Sigmoid colon (tissue), 7 donors: ENCODE measurements at places on chromosomes 5 and 9. TPM values are rescaled to one million over a fixed set of nuclear protein-coding genes. Genes with fewer than 3 reads are reported as not detected.

DNA sequence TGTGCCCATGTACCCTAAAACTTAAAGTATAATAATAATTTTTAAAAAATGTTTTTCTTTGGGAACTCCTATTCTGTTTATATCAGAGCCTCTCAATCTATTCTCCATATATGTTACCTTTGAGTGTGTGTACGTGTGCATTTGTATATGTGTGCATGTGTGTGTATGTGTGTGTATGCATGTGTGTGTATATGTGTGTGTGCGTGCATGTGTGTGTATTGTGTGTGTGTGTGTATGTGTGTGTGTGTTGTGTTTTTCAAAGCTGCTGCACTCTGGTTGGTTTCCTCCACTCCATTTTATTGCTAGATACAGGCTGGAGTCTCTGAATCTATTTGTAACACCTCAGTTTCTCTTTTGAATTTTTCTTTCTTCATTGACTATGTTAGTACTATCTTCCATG is 20.0 kb downstream of the SURF6 start:
- H3K36me3 ChIP-seq: no peaks in the 10 kb centered on the region
- H3K4me3 ChIP-seq: no peak overlapping the region
- no peaks in the 10 kb centered on the region for H3K27me3 ChIP-seq
- H3K4me1 ChIP-seq: no peaks in the 10 kb centered on the region
- DNase-seq: no peak
- H3K27ac ChIP-seq: no peak overlapping the region

The PGM5 gene
- 628 TPM for total RNA-seq

- no peak for DNase-seq
- H3K36me3 ChIP-seq: no peaks in the 10 kb centered on the region
- H3K4me1 ChIP-seq: no peaks in the 10 kb centered on the region
These were observed 374.1 kb upstream of the ACO1 start for GRCh38 chr9:32010322-32010721.

DNA sequence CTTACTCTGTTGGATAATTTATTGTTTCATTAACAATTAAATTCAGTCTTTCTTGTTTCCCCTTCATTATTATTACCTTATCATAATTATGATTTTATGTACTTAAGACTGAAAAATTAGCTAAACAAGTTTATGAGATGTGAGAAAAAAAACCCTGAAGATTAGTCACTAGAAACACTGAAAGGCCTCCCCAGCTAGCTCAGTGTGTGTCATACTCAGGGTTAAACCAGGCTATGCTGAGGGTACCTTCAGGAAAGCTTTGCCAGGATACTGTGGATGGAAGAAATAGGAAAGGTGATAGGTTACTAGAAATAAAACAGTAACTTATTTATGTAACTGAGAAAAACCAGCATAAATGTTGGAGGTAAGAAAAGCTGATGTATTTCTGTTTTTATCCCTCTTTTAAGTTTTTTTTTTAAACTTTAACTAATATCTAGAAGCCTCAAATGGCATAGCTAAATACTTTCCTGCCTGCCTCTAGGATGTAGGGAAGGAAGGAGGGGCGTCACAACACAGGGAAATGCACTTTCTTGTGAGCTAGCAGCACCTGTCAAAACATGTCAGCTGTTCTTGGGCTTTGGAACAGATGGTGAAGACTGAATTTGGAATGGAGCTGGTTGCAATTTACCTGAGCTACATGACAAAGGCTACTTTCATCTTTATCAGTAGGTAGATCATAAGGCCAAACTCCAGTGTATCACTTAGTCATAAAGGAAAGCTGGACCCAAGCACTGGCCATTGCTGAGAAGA is 24.2 kb downstream of the NMRK1 start:
- H3K36me3 ChIP-seq: no peaks in the 10 kb centered on the region
- peaks cover 11% of the 10 kb centered on the region for H3K4me1 ChIP-seq
- H3K27ac ChIP-seq: no peak overlapping the region
- no peaks in the 10 kb centered on the region for H3K27me3 ChIP-seq

- peak overlapping the region; percentile 95 for H3K27ac ChIP-seq
- H3K4me3 ChIP-seq: peak overlapping the region; percentile 96
- peaks cover 26% of the 10 kb centered on the region for H3K36me3 ChIP-seq
These were observed 642 bp downstream of the RBM22 start for GRCh38 chr5:150700246-150700593.

The CDH9 gene
- total RNA-seq: 0.81 TPM

DNA sequence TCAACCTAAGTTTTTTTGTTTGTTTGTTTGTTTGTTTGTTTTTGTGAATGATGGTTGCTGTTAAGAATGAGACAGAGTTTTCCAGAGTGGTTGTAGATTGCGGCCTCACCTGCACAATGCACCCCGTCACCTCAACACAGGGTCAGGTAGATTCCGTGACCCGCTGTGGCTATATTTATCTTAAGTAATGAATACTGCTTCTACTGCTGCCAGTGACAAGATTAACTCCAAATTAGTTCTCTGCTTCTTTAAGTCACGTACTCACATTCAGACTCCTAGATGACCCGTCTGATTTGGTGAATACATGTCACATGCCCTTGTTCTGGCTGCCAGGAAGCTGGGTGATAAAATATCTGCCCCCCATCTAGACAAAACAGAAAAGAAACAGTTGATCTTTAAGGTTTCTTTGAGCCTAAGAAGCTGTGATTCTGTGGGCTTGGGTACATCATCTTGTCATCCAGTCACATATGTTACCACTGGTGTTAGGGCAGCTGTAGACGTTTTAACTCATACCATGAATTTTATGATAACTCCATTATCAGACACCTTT is 52.9 kb downstream of the CFAP95 start:
- H3K27me3 ChIP-seq: no peaks in the 10 kb centered on the region
- no peak overlapping the region for H3K4me3 ChIP-seq
- DNase-seq: no peak
- H3K27ac ChIP-seq: no peak overlapping the region

DNA sequence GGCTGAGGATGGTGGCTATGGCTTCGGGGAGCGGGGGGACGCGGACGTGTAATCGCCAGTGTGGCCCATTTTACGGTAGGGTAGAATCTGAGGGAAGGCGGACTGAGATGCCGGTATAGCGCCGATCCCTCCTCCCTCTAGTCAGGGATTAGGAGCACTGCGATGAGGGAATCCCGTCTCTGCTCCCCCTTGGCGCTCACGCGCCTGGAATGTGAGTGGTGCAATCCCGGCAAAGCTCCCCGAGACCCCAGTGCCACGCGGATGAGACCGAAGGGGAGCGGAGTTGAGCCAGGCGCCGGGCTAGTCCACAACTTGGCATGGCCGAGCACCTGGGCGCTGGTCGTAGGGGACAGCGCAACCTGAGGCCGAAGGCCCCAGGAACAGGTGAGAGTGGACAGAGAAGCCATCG is 2.2 kb downstream of the NPR3 start:
- H3K27ac ChIP-seq: peak overlapping the region; percentile 81
- peaks cover 10% of the 10 kb centered on the region for H3K27me3 ChIP-seq
- peaks cover 33% of the 10 kb centered on the region for H3K4me1 ChIP-seq
- no peaks in the 10 kb centered on the region for H3K36me3 ChIP-seq
- no peak for DNase-seq
- peak overlapping the region; percentile 56 for H3K4me3 ChIP-seq

- no peaks in the 10 kb centered on the region for H3K27me3 ChIP-seq
- no peaks in the 10 kb centered on the region for H3K4me1 ChIP-seq
- H3K36me3 ChIP-seq: no peaks in the 10 kb centered on the region
- H3K27ac ChIP-seq: no peak overlapping the region
- DNase-seq: peak; percentile 60
These were observed 89.1 kb upstream of the COL5A1 start for GRCh38 chr9:134552349-134552990.

The IRGM gene
- not detected for total RNA-seq

The POU5F2 gene
- 2.5 TPM for total RNA-seq

DNA sequence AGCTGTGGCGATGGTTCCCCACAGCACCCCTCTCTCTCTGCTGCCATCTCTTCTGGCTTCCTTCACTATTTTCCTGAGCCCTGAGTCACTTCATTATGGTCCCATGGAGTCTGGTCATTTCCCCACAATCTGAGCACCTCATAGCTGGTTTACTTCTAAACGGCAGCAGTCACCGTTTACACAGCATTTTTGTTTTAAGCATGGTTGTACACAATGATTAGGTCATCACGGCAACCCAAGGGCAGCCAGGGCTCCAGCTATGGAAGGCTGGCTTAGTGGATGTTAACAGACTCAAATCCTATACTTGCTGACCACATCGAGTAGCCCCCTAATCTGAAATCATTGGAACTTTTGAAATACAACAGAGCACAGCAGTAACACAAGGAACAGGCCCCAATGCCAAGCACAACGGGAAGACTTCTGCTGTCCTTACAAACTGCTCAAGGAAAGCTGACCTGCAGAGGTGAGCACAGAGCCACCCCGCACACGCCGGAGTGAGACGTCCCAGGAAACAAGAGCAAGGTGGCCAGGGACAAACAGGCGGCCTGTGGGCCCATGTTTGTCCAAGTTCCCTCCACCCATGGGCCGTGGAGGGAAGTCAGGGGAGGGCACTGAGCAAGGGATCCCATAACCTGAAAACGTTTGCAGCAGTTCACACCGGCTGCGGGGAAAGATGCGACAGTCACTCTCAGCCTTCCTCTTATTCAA is 22.9 kb downstream of the CAMSAP1 start:
- H3K4me3 ChIP-seq: no peak overlapping the region
- H3K36me3 ChIP-seq: peaks cover 15% of the 10 kb centered on the region
- H3K27ac ChIP-seq: no peak overlapping the region
- no peaks in the 10 kb centered on the region for H3K27me3 ChIP-seq

DNA sequence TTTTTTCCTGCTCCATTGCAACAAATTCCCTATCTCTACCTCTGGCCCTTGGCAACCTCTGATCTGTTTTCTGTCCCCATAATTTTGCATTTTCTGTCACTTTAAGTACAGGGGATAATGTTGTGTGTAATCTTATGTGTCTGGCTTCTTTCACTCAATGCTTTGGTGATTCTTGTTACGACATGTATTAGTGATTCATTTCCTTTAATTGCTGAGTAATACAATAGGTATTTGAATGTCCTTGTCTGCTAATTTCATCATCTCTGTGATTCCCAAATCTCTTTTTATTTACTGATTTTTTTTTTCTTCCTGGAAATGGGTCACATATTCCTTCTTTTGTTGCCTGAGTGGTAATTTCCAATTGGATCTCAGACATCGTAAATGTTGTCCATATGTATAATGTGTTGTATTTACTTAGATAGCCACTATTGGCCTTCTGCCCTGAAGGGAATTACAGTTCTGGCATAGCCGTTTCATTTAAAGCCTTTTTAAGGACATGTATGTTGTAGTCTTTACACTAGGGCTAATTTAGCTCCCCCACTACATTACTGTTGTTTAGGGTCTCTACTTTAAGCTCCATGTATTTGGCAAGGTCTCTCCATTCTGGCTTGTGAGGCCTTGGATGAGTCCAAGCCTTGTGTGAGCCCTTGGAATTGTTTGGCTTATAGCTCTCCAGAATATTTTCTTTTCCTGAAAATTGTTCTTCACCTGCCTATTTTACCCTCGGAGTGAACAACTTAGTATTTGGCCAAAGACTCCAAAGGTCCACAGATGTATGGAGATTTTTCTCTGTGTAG is 683.8 kb downstream of the LRRC70 start:
- no peaks in the 10 kb centered on the region for H3K27me3 ChIP-seq
- H3K4me3 ChIP-seq: no peak overlapping the region
- H3K4me1 ChIP-seq: no peaks in the 10 kb centered on the region
- no peaks in the 10 kb centered on the region for H3K36me3 ChIP-seq
- H3K27ac ChIP-seq: no peak overlapping the region

DNA sequence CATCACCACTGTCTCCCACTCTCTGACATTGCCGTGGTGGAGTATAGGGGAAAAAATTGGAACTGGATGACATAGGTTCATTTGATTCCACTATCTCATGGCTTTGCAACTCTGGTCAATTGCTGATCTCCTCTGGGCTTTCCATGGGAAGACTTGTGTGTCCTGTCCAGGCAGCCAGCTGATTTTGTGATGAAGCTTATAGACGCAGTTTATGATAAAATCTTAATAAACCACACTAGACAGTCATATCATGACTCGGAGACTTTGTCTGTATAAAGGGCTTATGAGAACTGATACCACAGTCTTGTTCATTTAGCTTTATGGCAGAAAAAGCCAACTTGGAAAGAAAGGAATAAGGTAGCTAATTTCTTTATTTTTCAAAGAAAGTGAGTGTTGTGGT is 296.5 kb downstream of the MAST4 start:
- H3K4me1 ChIP-seq: no peaks in the 10 kb centered on the region
- H3K4me3 ChIP-seq: no peak overlapping the region
- no peaks in the 10 kb centered on the region for H3K27me3 ChIP-seq

The IL4 gene
- not detected for total RNA-seq

DNA sequence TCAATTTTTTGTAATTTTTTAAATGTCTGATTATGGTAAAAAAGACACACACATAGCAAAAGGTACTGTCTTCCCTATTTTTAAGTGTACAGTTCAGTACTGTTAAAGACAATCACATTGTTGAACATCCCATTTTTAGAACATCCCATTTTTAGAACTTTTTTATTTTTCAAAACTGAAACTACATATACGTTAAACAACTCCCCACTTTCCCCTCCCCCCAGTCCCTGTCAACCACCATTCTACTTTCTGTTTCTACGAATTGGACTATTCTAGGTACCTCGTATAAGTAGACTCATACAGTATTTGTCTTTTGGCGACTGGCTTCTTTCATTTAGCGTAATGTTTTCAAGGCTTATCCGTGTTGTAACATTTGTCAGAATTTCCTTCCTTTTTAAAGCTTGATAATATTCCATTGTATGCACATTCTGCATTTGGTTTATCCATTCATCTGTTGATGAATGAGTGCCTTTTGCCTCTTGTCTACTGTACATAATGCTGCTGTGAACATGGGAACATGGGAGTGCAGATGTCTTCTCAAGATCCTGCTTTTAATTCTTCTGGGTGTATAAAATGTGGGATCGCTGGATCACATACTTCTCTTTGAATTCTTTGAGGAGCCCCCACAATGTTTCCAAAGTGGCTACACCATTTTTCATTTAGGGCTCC is 154.0 kb downstream of the PIK3R1 start:
- no peak overlapping the region for H3K4me3 ChIP-seq
- H3K4me1 ChIP-seq: peaks cover 2% of the 10 kb centered on the region
- no peak for DNase-seq

GRCh38 chr9:97992219-97992618 is 9.1 kb downstream of the ANP32B start:
- H3K4me3 ChIP-seq: no peak overlapping the region
- no peaks in the 10 kb centered on the region for H3K27me3 ChIP-seq
- no peak overlapping the region for H3K27ac ChIP-seq
- no peaks in the 10 kb centered on the region for H3K36me3 ChIP-seq
- peaks cover 65% of the 10 kb centered on the region for H3K4me1 ChIP-seq

The CCDC183 gene
- 0.71 TPM for total RNA-seq

The HRH2 gene
- total RNA-seq: 3.8 TPM
